ENCODE measurements at places on chromosomes 12 and 14.

DNA sequence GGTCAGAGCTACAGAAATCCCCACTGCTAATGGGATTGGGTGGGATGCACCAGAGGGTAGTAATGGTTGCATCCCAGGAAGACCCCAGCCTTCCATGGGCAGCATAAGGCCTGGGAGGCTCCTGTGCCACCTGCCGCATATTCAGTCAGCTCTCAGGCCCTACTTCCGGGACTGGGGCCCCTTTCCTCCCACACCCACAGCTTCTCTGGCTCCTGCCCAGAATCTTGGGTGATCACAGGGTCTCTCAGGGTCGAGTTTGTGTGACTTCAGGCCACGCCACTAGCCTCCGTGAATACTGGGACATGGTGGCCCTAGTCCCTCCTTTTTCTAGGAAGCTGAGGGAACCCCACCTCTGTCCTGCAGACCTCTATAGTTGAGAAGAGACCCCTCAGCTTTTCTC, 66.8 kb upstream of the RIN3 start:
- DNase-seq, result no peak

- no peak for DNase-seq
Measured at GRCh38 chr14:57009585-57010515, 199.6 kb upstream of the OTX2 start.

- no peak for DNase-seq
Measured at GRCh38 chr12:16473610-16474326, 126.3 kb downstream of the MGST1 start.

DNA sequence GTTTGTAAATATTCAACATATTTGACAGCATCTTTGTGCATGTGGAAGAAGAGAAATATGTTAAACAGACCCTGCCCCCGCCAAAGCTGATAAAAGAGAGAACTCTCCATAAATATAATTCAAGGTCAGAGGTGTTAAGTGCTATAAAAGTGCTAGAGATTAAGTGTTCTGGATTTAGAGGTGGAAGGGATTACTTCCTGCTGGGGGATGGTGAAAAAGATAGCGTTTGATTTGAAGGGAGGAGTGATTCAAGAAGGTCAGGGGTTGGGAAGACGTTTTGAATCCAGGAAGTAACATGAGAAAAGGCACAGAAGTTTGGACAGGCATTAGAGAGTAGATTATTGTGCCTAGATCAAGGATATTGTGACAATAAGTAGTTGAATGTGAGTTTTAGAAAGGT, 30.2 kb downstream of the RIC8B start:
- DNase-seq, result no peak

GRCh38 chr14:54804538-54805041, 98.0 kb downstream of the GCH1 start:
- no peak for DNase-seq

Measured in stimulated activated CD4-positive, alpha-beta T cell treated with anti-CD3 and anti-CD28 coated beads, Interleukin-1b, Interleukin-23, amount 100 ng/mL, for 24 hours (primary cell).